ENCODE measurements at places on chromosomes 3 and 15. TPM values are rescaled to one million over a fixed set of nuclear protein-coding genes. Genes with fewer than 3 reads are reported as not detected.

GRCh38 chr3:114452937-114453336 is 159.1 kb downstream of the TIGIT start:
- no peaks in the 10 kb centered on the region for H3K36me3 ChIP-seq
- no peak overlapping the region for H3K4me3 ChIP-seq
- no peak for DNase-seq
- H3K27ac ChIP-seq, result no peak overlapping the region
- H3K4me1 ChIP-seq, result peaks cover 8% of the 10 kb centered on the region

DNA sequence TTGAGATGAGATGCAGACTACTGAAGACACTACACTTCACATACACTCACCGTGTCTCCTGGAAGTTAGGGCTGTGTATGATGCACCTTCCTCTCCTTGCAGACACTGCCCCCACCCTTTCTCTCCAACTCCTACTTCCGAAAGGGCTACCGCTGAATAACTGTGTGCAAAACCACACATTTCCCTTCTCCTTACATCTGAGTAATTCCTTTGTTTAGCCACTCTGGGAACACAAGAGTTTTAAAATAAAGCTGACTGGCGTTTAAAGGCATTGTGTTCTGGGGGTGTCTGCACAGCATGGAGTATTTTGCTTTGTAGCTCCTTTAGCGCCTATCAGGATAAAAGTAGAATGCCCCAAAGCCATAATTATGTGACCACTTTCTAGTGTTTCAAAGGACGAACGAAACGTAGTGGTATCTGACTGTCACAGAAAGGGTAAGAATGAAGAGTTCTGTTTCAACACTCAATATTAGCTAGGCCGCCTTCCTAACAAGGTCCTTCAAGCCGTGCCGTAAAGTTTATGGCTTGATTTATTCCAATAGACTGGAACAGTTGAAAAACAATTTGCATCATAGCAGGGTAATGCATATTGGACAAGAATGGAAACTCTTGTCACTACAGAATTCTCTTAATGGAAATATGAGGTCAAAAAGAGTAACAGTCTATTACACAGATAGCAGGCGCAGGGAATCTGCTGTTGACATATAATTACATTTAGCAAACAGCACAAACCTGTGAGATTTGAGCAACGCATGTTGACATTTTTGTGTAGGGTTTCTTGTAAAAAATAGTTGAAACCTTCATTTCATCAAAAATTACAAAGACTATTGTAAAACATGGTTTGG is 619.9 kb downstream of the FOXP1 start:
- H3K27me3 ChIP-seq, result no peaks in the 10 kb centered on the region
- H3K4me1 ChIP-seq, result no peaks in the 10 kb centered on the region
- no peak overlapping the region for H3K27ac ChIP-seq
- H3K4me3 ChIP-seq, result no peak overlapping the region
- H3K36me3 ChIP-seq, result peaks cover 27% of the 10 kb centered on the region
- DNase-seq, result no peak

GRCh38 chr3:185149591-185149990 is 3.3 kb downstream of the C3orf70 start:
- no peaks in the 10 kb centered on the region for H3K36me3 ChIP-seq
- H3K27me3 ChIP-seq, result no peaks in the 10 kb centered on the region
- H3K27ac ChIP-seq, result no peak overlapping the region
- no peak overlapping the region for H3K4me3 ChIP-seq
- no peaks in the 10 kb centered on the region for H3K4me1 ChIP-seq
- no peak for DNase-seq

ACAN gene
- total RNA-seq, result 10.3 TPM

MASP1 gene
- 4.8 TPM for total RNA-seq

All from kidney (tissue), 22 donors.